ENCODE measurements at places on chromosomes 3 and 15.

GRCh38 chr3:123949641-123950040 lies 11.4 kb downstream of the CCDC14 start:
- no peak for DNase-seq

- DNase-seq: no peak
Measured at GRCh38 chr15:78229431-78230406, 4.6 kb downstream of the ACSBG1 start.

DNA sequence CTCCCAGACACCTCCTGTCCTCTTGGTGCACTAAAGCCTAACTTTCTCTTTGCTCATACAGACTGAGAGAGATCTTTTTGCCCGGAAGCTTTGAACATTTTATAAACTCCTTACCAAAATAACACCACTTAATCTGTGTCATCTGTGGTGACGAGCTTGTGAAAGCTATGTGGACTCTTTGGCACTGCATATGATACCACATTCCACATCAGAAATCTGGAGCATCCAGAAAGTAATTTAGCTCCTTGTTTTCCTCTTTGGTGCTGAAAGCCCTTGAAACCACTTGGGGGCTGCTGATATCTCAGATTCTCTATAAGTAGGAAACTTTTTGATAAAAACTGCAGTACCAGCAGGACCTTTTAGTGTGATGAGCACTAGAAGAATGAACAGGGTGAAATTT lies 128.3 kb downstream of the ALCAM start:
- DNase-seq: no peak

DNA sequence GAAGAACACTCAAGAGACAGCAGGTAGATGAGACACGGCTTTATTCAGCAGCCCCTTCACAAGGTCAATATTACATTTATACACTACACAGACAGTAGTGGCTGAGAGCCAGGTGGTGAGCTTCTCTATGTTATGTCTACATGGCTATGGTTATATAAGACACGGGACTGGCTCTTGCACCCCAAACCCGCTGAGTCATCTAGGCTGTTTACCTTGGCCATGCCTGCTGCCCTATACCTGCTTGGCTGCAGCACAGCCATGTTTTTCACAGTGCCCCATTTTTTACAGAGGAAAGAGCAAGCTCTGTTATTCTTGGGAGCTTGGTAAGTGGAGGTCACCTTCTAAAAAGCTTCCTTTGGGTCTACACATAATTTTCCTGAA lies 231.6 kb downstream of the IGSF11 start:
- no peak for DNase-seq

GRCh38 chr3:178022599-178022998 lies 513.6 kb upstream of the KCNMB2 start:
- no peak for DNase-seq

- DNase-seq: no peak
Measured at GRCh38 chr3:50585919-50586762, 16.8 kb downstream of the HEMK1 start.

- DNase-seq: no peak
Measured at GRCh38 chr15:92869263-92869940, 30.7 kb upstream of the CHD2 start.

DNA sequence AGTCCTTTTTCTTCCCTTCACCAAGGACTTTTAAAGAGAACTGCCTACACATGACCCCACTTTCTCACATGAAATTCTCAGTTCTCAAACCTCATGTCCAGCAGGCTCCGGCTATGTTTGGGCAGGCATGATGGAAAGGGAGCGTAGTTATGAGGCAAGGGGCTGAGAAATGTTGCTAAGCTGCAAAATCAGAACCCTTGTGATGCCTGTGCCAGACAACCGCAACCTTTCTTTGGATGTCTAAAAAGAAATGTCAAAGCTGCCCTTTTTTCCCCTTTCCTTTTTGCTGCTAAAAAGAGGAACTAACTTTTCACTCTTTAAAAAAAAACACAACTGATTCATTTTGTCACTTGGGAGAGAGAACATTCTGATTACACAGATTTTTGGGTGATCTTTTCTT lies 19.2 kb downstream of the GNB4 start:
- no peak for DNase-seq

DNA sequence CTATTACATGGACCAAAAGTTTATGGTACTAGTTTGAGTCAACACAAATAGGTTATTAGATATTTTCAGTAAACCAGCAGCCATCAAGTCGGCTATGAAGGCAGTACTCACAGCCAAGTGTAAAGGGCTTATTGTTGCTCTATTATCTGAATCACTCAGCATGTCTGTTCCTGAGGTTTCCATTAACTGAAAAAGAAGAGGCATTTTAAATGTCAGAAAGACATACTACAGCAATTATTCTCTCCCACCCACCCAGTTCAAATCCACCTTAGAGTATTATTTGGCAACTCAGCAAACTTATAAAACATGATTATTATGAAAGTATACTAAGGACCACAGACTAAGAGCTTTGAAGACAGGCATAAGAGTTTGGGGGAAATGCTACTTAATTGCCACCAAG lies 93.1 kb downstream of the BTD start:
- DNase-seq: no peak

DNA sequence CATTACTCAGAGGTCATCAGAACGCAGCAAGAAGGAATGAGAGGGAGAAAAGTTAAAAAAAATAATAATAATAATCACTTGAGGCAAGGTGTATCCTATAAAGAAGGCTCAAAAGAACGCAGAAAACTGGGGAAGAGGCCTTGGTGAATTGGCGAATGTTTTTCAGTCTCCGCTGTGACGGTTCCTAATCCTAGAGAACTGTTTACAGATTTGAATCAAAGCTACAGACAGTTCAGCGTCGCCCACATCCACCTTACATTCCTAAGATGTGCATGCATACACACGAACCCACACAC lies 634 bp downstream of the ZMAT3 start:
- DNase-seq: no peak

GRCh38 chr15:25810631-25811091 lies 52.5 kb downstream of the ATP10A start:
- peak; percentile 21 for DNase-seq

DNA sequence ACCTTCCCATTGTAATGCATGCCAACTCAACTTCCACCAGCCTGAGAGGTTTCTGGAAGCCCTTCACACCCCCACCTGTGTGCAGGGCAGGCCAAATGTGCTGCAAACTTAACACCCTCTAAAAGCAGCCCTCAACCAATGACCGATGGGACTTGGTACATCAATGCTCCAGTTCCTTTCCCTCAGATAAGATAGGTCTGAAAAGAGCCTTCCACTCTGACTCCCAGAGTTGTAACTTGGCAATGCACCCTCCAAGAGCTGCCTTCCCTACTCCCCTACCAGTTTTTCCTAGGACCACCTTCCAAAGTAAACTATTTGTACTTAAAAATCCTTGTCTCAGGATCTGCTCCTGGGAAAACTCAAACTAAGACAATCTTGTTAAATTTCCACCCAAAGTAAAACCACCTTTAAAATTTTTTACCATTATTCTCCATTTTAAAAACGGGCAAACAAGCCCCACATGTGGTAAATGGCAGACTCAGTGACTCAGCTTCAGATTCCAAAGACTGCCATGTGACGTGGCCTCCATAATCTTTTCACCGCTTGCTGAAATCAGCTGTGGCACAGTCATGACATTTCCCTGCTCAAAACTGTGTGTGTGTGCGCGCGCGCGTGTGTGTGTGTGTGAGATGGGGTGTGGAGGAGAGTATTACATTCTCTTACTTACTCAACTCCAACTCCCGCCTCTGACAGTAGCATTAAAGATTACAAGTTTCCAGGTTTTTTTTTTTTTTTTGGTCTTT lies 17.2 kb downstream of the RASGRP1 start:
- DNase-seq: no peak

DNA sequence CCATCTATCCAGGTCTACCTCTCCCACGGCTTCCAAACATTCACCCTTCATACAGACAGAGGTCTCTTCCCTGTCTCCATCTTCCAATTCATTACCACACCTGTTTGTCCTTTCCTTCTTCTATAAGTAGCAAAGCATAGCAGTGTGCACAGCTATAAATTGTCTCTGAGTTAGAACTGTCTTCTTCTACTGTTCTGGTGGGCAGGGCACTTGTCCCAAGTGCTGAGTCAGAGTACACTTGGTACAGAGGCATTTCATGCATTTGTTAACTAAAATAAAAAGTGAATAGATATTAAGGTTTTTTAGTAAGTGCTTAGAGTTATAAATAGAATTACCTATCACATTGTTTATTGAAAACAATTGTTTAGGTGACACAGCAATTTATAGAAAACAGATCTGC lies 150.1 kb upstream of the CCDC54 start:
- no peak for DNase-seq

GRCh38 chr3:173429527-173429926 lies 32.0 kb downstream of the NLGN1 start:
- DNase-seq: no peak

GRCh38 chr3:163879172-163879571 lies 1199.1 kb downstream of the SI start:
- DNase-seq: no peak

DNA sequence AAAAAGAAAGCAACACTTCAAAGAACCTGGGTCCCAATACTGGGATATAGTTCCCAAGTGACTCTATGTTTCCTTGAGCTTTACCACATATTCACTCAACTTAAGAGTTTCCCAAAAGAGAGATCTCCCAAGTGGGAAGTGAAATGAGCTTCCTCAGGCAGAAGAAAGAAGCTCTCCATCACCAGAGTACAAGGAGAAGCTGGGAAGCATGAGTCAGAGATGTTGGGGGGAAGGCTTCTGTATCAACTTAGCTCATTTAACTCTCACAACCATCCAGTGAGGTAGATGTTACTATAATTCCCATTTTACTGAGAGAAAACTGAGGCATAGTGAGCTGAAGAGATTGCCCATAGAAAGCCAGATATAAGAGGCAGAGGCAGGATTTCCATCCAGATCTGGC lies 47.0 kb upstream of the TRIM42 start:
- DNase-seq: no peak

GRCh38 chr15:78212546-78213424 lies 21.6 kb downstream of the ACSBG1 start:
- DNase-seq: no peak

DNA sequence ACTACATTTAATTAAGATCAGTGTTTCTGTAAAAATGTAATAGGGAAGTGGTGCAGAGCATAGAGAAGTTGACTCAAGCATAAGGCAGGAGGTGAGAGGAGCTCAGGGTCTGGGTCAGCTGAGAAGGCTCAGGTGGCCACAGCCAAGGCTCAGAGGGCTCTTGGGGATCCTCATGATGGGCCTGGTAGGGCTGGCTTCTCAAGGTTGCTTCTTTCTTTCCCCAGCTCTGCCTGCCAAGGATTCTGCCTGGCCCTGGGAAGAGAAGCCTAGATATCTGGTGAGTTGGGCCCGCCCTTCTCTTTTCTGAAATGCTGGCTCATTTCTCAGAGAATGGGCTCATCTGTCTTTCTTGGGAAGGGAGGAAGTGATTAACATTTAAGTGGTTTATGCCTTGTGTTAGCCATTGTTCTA lies 6.5 kb downstream of the ZNF589 start:
- no peak for DNase-seq

DNA sequence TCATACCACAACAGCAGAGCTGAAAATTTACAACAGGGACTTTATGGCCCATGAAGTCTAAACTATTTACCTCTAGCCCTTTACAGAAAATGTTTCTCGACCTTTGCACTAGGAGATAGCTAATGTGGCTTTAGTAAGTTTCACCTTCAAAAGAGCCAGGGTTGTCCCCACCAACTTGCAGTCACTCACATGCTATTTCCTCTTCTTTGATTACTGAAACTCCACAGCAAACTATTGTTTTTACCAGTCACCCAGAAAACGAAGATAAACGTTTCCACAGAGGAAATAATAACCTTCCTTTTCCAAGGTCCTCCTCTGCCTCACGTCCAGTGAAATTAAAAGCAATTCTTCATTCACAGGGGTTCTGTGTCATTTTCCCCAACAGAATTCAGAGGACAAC lies 48.2 kb downstream of the WWTR1 start:
- no peak for DNase-seq

DNA sequence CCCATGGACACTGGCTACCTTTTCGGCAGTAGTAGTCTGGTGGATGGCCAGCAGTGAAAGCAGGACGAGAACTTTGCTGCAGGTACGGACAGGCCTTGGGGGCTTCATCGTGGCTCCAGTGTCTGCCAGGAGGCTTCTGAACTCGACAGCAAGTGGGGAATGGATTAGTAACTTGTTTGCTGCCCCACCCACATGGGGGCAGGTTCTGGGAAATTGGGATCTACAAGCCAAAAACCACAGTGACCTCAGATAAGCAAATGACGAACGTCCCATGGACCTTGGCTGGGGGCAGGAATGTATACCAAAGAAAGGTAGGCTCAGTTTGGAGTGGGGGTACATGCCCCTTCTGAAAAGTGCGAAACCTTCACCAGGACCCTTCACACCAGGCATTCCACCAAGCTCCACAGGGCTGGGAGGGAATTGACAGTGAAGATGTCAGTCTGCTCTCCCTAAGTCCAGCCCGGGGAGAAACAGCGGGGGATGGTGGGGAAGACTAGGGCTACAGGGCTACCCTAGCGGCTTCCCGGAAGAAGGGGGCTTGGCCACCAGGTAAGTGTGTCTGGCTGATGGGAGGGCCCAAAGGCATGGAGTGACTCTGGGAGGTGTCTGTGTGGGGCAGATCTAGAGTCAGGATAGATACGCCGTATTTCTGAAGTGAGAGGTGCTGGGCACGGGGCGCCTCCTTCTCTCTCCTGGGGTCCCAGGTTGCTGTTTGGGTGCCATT lies at the start of gene ITIH4:
Gene ITIH4 (minus strand): TSS at position 138 of the 724 bp plus-strand sequence. CDS start 30 bp downstream, at position 108.
- no peak for DNase-seq

DNA sequence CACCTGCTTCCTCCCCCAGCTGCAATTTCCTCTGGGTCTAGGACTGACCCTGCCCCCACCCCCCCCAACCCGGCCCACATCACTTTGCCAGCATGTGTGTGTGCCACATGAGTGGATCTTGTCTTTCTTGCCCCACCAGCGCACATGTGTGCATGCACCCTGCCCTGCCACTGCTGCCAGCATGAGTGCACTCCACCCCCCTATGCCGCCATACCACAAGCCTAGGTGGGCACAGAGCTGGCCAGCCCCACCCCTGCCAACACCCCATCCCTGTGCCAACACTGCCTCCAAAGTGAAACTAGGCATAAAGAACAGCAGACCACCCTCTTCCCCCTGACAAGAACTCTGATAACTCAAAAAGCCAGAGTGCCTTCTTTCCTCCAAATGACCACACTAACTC lies 296.3 kb upstream of the SGO1 start:
- no peak for DNase-seq

DNA sequence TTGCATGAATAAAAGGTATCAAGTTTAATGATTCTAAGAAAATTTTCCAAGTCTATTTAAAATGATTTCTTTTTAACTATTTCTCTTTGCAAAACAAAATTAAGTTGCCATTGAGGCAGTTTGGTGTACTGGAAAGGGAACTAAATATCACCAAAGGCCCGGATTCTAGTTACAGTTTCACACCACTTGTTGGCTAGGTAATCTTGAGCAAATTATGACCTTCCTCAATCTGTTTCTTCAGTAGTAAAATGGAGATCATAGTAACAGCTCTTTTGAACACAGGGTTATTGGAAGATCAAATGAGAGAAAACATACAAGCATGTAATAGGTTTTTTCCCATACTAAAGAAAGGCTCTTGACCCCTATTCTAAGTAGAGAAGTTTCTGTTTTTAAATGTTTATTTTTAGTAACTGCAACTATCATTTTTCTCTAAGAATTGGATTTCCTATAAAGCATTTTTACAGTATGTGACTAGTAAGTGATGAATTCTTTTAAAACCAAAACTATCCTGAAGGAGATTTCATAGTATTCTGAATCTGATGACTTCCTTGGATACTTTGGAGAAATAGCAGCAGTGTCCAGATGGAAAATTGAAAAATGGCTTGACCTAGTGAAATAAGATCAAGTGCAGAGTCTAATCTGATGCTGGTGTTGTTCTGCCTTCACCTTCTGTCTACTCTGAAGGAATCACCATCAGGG lies 15.7 kb downstream of the SCAANT1 start:
- no peak for DNase-seq
